GM18507 (cell line): ENCODE measurements at places on chromosomes 4 and X.

GRCh38 chr4:2260344-2261109, 1.4 kb downstream of the MXD4 start:
- no peak for DNase-seq

GRCh38 chr4:25527034-25527433, 128.6 kb upstream of the SLC34A2 start:
- no peak for DNase-seq

DNA sequence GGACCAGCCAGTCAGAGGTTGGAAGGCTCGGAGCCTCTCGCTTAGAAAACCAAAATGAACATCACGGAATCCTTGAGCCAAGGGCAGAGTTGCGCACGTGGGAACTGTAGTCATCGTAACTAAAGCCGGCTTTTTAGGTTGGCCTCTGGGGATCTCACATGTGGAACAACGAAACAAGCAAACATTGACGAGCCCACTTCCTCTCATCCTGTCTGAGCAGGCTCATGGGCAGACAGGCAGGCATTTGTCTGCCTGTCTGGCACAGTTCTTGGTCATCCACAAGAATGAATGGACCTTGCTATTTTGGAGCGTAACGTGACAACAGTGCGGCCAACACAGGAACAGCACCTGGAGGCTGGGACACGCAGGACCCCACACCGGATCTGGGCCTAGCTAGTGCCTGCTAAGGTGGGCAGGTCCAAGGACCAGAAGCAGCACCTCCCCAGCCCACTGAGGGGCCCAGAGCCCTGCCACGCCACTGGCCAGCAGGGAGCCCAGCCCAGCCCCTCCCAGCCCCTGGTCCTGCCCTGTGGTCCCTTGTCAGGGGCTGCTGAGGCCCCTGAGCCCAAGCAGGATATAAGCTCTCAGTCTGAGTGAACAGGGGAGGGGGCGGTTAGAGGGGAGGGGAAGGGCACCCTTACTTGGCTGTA, 9.2 kb upstream of the TREX2 start:
- DNase-seq, result no peak

DNA sequence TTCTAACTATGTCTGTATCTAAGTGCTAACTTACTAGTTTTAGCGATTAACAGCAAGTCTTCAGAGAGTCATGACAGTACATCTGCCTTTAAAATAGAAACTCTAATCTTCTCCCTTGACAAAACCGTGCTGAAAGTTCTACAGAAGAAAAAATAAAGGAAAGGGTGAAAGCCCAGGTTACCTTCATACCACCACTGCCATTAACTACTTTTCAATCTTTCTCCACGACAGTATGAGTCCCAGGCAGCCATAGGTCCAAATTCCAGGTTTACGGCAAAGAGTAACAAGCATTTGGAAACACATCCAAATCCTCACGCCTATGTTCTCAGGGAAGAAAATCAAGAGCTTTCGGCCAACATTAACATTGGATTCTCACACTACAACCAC, 12.4 kb upstream of the ZCCHC13 start:
- DNase-seq, result no peak

GRCh38 chrX:97389761-97390192, 506.1 kb downstream of the RPA4 start:
- DNase-seq, result no peak

GRCh38 chr4:7887436-7887835, 52.2 kb downstream of the AFAP1 start:
- DNase-seq, result no peak
